Fibroblast of skin of left biceps (primary cell): ENCODE measurements at places on chromosomes 3 and 15.

- no peak for DNase-seq
Observed at GRCh38 chr15:57526615-57527014, 65.1 kb upstream of the MYZAP start.

GRCh38 chr3:46955801-46956259 is 20.7 kb downstream of the CCDC12 start:
- no peak for DNase-seq

DNA sequence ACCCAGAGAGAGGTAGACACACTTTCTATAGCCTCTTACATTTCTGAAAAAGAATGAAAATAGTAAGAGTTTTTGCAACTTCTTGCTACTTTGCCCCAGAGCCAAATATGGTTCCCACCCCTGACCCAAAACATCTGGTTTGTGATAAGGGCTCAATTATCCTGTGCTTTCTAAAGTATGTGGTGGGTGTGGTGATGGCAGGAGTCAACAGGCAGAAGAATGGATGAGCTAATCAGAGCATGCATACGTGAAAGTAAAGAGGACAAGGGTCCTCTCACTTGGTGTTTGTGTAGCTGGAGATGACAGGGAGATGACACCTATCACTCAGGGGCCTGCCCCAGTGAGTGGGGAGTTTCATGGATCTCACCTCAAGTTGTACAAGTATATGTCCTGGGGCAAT is 19.1 kb downstream of the KBTBD8 start:
- DNase-seq = no peak

DNA sequence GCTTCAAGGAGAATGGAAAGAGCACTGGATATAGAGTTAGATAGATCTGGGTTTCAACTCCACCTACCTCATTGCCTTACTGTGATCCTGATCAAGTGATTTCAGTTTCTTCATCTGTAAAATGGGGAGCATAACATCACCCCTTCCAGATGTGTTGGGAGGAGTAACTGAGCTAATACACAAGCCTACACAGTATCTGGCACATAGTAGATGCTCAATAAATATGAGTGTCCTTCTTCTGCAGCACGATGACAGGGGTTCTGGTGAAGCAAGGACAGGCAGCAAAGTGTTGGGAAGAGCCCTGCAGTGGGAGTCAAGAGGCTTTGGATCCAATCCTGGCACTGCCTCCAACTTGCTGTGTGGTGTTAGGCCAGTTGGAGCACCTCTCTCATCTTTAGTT is 270.0 kb downstream of the UACA start:
- no peak for DNase-seq

- DNase-seq = no peak
Observed at GRCh38 chr15:38612159-38612863, 47.7 kb upstream of the RASGRP1 start.

DNA sequence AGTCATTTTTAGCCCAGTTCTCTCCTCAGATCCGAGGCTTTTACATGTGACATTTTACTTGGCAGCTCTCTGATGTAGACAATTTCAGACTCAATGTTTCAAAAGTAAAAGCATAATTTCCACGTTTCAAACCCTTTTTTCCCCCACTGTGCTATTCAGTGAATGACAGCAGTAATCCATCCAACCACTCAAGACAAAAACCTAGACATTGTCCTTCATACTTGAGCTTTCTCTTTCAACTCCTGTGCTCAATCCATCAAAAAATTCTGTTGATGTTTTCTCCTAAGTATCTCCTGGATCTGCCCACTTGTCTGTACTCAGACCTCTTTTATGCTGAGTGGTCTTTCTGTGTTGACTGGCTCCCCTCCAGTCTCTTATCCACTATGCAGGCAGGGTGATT is 214.7 kb downstream of the CHL1 start:
- DNase-seq = no peak

DNA sequence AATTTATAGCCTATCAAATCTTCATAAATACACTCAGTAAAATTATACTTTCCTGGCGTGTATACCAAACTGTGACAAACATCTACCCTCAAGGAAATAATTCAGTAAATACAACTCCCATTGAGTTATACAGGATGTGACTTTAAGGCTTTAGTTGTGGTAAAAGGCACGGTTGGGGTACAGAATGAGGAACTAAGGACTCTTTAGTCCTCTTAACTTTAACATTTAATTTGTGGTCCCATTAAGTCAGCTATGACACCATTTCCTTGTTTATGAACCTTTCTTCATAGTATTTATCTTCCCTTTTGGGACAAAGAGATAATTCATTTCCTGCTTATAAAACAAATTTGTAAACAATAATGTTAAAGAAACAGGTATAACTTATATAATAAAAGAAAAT is 30.2 kb downstream of the IFT80 start:
- DNase-seq = no peak

DNA sequence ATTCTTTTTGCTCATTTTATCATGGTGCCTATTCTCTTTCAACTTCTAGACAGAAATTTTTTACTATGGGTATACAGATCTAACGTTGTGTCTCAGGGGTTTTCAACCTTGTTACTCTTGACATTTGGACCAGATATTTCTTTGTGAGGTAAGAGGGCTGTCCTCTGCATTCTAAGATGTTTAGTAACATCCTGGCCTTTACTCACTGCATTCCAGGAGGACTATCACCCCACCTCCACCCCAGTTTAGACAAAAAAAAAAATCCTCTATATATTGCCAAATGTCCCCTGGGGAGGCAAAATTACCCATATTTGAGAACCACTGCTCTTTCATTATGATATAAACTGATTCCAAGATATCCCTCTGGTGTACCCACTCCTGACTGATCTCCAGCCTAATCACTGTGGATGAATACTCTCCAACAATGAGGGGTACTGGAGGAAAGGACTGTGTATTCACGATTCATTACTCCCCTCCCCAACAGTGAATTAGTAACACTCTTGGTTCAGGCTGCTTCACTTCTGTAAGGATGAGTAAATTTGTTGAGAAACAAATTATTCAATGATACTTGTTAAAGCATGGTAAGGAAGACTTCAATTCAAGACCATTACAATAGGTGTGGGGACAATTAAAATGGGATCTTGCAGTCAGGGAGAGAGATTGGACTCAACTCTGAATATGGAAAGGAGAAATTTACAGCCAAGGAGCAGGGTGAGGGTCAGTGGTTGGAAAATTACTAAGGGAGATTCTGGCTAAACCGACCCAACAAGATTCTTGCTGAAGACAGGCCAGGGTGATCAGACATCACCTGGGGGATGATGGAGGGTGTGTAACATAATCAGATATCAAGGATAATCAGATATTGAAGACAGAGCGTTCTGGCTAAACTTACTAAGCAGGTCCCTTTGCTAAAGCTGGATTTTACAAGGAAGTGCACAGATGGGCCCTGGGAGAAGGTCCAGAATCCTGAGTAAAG is 123.8 kb upstream of the DAZL start:
- peak; percentile 54 for DNase-seq

- no peak for DNase-seq
Observed at GRCh38 chr15:95875121-95875643, 455.3 kb upstream of the NR2F2 start.

- DNase-seq = no peak
Observed at GRCh38 chr15:98455904-98456303, 192.4 kb upstream of the IGF1R start.

DNA sequence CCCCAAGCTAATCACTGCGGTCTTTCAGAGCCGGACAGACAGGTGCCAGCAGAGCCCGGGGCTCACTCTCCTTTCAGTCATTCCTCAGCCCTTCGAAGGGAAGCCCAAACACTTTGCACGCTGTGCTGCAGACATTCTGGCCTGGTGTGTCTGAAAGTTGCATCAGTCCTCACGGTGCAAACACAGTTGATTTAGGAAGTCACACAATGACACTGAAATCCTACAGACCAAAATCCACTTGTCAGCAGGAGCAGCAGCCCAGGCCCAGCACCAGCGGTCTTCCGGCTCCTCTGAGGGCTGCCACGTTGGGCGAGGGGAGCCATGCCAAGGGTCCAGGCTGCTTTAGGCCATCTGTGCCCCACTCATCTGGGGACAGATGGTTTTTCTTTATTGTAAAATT is 61.6 kb downstream of the RGMA start:
- no peak for DNase-seq
